ENCODE measurements at places on chromosomes 2 and 18. TPM values are rescaled to one million over a fixed set of nuclear protein-coding genes. Genes with fewer than 3 reads are reported as not detected.

The RDH14 gene
- total RNA-seq: 12.0 TPM

The NPAS2 gene
- total RNA-seq: 1.1 TPM

The TUBA3D gene
- not detected for total RNA-seq

The SERPINB10 gene
- not detected for total RNA-seq

The MXD1 gene
- total RNA-seq: 2.3 TPM

The TOGARAM2 gene
- total RNA-seq: 0.13 TPM

The ZNF385B gene
- total RNA-seq: not detected

The STAT4 gene
- under 0.01 TPM for total RNA-seq

The LRRC30 gene
- total RNA-seq: not detected

The SYT4 gene
- total RNA-seq: not detected

The SERPINB2 gene
- total RNA-seq: 0.16 TPM

The XDH gene
- not detected for total RNA-seq

The DPP4 gene
- 16.4 TPM for total RNA-seq

The PLEKHH2 gene
- under 0.01 TPM for total RNA-seq

The BOLL gene
- total RNA-seq: not detected
